Stimulated activated CD4-positive, alpha-beta T cell treated with anti-CD3 and anti-CD28 coated beads, TNF-alpha, amount 100 ng/mL, for 1 hour (primary cell): ENCODE measurements at places on chromosomes 3 and 15.
A peak's percentile ranks its signal among the peaks of the same experiment; 100 is the strongest.

DNA sequence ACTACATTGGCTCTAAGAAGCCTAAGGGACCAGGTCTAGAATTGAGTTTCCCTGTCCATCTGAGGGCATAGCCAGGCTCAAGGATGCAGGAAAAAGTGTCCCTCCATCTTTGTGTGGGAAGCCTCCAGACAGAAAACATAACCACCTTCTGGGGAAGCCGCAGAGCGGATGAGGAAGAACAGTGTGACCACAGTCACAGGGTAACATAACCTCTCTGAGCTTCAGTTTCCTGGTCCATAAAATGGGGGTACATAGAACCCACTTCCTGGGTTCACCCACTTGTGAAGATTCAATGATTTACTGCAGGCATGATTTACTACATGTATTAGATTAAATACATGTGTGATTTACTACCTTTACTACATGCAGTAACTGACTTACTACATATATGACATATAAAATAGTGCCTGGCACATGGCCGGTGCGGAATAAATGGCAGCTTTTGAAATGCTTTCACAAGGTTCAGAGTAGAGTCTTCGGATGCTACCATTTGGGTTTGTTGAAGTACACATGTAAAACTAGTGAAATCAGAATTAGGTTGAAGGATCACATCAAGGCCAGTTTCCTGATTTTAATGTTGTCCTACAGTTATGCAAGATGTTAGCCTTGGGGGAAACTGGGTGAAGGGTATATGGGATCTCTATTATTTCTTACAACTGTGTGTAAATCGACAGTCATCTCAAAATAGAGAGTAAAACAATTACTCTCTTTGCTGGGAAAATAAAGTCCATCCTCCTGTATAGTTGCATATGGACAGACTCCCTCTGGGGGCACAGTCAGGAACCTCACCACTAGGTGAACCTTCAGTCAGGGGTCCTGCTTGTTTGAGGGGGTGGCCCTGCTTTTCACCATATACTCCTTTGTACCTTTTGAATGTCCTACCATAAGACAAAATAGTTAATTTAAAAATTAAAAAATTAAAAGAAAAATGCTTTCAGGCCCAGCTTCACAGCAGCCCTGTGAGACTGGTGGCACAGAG, 86.0 kb downstream of the SEMA5B start:
- no peak for DNase-seq

DNA sequence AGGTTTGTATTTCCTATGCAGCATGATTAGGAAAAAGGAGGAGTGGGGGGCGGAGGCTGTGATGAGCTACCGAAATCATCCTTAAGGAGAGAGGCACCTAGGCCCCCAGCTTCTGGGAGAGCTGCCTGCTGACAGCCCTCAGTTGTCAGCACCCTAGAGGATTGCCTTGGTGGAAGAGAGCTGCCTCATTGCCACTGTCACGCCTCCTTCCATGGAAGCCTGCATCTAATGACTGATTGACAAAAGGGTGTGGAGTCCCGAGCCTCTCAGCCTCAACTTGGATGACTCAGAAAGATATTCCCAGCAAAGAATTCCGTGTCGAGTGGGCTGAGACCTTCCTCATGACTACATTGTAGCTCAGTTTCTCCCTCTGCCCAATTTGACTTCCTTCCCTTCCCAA, 320.4 kb upstream of the PROK2 start:
- no peak for DNase-seq

- DNase-seq = no peak
Measured at GRCh38 chr3:115980709-115981108, 357.4 kb downstream of the GAP43 start.

- DNase-seq = no peak
Measured at GRCh38 chr3:122265957-122266356, 59.1 kb upstream of the CSTA start.

- no peak for DNase-seq
Measured at GRCh38 chr15:63447017-63447676, 57.2 kb upstream of the USP3 start.

- no peak for DNase-seq
Measured at GRCh38 chr3:112817271-112817670, 29.4 kb downstream of the CD200R1L start.

- DNase-seq = no peak
Measured at GRCh38 chr15:67918205-67918861, 78.5 kb upstream of the RNU6-1 start.

- DNase-seq = peak; percentile 67
Measured at GRCh38 chr3:69085833-69086722, 1.3 kb downstream of the ARL6IP5 start.

DNA sequence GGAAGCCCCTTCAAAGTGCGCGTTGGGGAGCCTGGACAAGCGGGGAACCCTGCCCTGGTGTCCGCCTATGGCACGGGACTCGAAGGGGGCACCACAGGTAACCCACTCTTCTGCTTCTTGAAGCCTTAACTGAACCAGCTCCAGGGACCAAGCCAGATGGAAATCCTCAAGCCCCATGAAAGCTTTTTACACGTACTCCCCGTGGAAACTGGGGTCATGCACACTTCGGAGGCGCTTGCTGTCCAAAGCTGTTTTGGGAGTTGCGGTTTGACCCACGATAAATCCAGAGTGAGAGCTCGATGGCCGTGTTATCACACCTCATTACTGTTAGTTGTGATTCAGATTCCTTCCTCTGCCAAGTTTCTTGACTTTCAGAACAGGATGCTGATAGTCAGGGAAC, 47.5 kb downstream of the DNASE1L3 start:
- DNase-seq = no peak

GRCh38 chr3:185878920-185879319, 54.1 kb upstream of the IGF2BP2 start:
- no peak for DNase-seq

DNA sequence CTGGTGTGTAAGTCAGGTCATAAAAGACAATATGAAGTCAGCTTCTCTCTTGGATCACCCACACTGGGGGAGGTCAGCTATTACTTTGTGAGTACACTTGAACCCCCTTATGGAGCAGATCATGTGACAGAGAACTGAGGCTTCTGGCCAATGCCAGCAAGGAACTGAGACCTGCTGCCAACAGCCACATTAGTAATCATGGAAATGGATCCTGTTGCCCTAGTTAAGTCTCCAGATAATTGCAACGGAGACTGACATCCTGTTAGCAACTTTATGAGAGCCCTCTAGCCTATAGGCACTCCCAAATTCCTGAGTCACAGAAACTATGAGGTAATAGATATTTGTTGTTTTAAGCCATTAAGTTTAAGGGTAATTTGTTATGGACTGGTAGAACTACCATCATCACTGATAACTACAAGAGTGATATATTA, 110.4 kb upstream of the GMNC start:
- no peak for DNase-seq

GRCh38 chr15:40776537-40777141, 6.9 kb downstream of the C15orf62 start:
- DNase-seq = no peak

- no peak for DNase-seq
Measured at GRCh38 chr15:76974456-76975036, 20.4 kb upstream of the PSTPIP1 start.

- no peak for DNase-seq
Measured at GRCh38 chr15:67879440-67880129, 39.7 kb upstream of the RNU6-1 start.

DNA sequence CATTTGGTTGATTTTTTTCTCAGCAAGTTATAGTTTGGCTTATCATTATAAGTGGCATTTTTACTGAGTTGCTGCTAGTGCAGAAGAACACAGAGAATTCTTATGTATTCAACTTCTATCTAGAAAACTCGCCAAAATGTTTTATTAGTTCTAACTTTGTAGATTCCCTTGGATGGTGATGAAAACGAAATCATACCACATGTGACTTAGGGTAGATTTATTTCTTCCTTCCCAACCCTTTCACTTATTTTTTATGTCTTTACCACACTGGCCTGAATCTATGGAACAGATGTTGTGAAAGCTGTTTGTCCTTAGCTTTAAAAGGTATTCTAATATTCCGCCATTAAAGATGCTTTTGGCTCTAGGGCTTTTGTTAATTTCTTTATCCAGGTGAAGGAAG, 503.3 kb upstream of the CFAP20DC start:
- DNase-seq = no peak

GRCh38 chr3:50267280-50267913, 1.6 kb upstream of the SEMA3B start:
- DNase-seq = no peak

DNA sequence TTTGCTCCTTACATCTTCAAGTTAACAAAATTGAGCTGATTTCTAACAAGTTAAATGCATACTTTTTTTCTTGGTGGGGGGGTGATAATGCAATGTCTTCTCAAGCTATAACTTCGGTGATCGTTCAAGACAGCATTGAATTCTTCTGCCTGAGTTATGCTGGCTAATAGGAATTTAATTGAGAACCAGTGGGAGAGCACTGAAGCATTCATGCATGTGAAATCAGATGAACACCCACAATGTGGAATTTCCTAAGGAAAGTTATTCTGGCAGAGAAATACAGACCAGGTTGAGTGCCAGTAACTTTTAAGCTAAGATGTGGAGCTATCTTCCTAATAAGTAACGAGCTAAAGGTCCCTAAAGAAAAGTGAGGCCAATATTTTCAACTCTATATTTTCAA, 3.0 kb downstream of the SPATA16 start:
- no peak for DNase-seq

DNA sequence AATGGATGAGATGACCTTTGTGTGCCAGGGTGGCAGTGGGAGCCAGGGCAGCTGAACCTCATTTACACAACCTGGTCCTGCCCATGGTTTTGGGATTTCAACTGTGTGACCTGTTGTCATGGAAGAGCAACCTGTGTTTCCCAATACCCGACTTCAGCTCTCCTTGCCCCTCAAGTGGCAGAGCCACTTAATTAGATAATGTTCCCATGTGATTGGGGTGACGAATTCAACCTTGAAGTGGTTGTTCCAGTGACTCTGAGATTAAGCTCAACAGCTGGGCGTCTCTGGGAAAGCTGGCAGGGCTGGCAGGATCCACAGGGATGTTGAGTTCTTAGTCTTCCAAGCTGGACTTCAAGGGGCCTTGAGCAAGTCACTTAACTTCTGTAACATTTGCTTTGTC, 71.0 kb downstream of the THSD4 start:
- no peak for DNase-seq

- DNase-seq = no peak
Measured at GRCh38 chr15:101615986-101616848, 36.0 kb downstream of the TM2D3 start.

DNA sequence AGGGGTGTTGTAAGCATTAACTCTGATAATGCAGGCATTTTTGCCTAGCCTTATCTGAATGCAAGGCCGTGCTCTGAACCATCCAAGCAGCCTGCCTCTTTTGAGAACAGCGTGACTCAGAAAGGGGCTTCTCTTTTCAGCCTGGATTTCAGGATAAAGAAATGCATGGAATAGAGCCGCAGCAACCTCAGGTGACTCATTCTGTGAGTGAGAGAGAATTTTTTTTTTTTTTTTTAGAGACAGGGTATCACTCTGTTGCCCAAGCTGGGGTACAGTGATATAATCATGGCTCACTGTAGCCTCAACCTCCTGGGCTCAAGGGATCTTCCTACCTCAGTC, 20.6 kb upstream of the PDE8A start:
- no peak for DNase-seq

DNA sequence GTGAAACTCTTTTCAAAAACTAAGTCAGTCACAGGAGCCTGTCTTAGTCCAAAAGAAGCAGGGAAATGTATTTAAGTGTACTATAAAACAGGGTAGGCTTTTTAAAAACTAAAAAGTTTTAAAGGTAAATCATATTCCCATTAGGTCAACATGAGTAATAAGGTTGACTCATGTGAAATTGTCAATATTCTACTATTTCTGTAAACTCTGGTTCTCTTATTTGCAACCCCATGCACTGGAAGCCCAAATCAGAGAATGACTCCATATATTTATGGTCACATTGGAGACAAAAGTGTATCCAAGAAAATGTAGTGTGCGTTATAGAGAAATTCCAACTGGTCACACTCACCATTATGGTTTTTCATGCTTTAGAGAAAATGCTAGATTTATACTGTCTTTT, 600.3 kb upstream of the TGFBR2 start:
- no peak for DNase-seq

DNA sequence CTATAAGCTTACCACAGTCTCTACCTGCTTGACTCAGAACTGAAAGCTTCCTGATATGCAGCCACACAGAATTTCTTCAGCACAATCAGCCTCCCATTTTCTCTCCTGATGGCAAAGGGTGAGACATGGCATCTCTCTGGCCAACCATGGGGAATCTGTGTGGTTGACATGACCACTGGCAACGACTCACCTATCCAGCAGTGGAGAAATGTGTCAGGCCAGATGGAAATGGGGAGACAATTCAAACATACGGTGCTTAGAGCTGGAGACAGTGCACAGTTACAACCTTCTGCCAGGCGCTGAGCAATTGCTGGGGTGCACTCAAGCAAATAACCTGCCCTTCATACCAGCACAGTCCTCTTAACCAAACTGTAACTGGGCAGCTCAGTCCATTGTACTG, 3.6 kb downstream of the ZNF385D start:
- DNase-seq = no peak

DNA sequence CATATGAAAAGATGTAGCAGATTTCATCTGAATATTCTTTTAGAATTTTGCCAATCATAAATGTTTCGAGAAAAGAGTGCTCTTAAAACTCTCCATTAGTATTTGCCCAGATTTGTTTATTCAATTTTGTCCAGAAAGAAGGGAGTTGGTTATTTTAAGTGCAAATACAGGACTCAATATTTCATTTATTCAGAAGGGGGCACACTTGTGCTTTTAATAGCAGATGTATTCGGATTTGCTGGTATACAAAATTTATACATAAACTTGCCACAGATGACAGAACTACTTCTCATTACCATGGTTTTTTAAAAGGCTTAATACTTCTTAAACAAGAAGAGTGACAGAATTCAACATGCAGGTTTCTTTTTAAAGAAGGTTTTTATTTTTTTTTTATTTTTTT, 69.8 kb upstream of the GRM7 start:
- no peak for DNase-seq
